ENCODE measurements at places on chromosomes 2 and 18.

DNA sequence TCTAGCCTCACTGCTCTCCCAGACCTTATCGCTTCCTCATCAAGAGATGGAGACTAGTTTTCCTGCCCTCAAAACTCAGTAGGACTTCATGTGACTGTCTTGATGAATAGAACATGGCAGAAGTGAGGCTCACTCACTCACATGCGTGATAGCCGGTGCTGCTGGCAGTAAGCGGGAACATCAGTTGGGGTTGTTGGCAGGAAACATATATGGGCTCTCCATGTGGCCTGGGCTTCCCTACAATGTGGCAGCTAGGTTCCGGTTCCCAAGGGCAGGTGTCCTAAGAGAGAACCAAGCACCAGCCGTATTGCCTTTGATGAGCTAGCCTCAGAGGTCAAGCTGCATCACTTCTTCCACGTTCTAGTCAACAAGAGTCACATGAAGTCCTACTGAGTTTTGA lies 15.2 kb upstream of the FAHD2A start:
- DNase-seq = no peak

DNA sequence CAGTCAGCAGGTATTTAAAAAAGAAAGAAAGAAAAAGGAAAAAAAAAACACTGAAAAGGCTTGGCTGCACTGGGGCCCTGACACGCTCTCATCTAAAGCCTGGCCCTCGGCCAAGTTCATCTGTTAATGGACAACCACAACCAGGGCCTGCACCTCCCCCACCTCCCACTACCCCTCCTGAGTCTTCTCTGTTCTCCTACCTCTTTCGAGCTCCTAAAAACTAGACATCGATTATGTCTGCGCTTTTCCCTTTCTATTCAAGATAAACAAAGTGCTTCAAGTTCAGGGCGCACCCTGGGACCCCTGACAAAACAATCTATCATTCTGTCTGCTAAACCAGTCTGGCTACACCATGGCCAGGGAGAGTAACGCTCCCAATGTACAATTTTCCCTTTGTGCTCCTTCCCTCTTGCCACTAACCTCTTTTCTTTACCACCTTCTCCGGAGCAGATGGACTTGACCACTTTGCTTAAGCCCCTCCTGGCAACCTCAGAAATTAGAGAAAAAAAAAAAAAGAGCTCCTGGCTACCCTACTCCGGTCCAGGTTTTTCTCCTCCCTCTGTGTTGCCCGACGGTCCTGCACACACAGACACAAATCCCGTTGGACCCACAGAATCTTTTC lies 22.7 kb downstream of the BCL11A start:
- DNase-seq = no peak

DNA sequence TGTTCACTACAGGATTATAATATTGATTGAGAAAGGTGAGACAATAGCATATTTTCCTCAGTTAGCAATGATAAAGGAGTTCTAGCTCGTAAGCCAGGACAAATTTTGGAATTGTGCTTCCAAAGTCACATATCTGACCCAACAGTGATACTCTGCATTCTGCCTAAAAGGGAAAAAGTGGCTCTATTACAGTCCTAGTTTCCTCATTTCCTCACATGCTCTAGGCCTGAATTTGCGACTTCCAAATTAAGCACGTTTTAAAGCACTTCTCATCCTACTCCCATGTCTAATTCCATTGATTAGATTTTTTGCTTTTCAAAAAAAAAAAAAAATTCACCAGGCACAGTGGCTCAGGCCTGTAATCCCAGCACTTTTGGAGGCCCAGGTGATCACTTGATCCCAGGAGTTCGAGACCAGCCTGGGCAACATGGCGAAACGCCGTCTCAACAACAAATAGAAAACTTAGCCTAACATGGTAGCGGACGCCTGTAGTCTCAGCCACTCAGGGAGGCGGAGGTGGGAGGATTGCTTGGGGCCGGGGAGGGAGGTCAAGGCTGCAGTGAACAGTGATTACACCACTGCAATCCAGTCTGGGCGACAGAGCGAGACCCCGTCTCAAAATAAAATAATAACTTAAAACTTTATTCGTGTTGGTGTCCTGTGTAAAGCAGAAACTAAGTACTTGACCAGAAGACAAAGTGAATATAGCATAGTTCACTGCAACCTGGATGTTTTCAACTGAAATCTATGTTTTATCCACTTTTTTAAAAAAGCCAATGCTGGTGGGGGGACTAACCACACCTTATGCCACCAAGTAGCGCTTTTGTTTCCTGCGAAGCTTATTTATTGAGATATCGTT lies 1.5 kb downstream of the ESCO1 start:
- DNase-seq = peak; percentile 76

DNA sequence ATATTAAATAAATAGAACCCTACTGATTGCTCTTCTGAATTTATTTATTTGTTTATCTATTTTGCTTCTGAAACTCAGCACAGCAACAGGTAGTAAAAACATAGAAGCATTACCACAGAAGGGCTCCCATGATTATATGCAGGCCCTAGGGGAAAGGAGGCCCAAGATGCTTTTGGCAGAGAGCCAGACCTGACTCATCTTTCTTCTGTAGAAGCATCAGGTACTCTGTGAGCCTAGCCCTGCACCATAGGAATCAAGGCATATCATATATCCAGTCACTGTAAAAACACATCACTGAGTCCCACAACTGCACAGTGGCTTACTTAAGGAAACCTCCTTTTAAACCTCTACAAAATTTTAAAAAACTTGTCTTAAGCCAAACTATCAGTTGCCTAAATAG lies 1.8 kb downstream of the SCN9A start:
- peak; percentile 40 for DNase-seq

- DNase-seq = peak; percentile 7
These were observed 29.3 kb downstream of the MEX3C start for GRCh38 chr18:51168026-51168742.

GRCh38 chr2:185291035-185291647 lies 447.5 kb upstream of the FSIP2 start:
- DNase-seq = no peak

GRCh38 chr2:84694088-84694622 lies 177.9 kb downstream of the DNAH6 start:
- DNase-seq = no peak

DNA sequence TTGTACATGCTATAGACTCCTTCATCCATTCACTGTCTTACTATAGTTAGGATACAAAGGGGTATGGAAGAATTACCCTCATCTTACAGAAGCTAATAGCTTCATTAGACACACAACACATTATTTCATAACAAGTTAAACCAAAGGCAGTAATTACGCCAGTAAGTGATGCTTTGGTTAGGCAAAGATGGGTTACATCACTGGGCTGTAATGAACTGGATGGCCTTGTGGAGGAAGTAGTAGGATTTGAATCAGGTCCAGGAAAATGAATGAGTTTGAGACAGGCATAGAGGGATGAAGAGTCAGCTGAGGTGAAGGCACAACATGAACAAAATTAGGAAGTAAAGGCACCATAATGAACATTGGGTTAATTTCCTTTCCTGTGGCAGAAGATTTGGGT lies 80.1 kb downstream of the SOCS6 start:
- DNase-seq = no peak

- no peak for DNase-seq
These were observed 11.7 kb upstream of the ANKRD53 start for GRCh38 chr2:70966681-70967080.

GRCh38 chr2:132965460-132965859 lies 295.5 kb upstream of the LYPD1 start:
- no peak for DNase-seq

DNA sequence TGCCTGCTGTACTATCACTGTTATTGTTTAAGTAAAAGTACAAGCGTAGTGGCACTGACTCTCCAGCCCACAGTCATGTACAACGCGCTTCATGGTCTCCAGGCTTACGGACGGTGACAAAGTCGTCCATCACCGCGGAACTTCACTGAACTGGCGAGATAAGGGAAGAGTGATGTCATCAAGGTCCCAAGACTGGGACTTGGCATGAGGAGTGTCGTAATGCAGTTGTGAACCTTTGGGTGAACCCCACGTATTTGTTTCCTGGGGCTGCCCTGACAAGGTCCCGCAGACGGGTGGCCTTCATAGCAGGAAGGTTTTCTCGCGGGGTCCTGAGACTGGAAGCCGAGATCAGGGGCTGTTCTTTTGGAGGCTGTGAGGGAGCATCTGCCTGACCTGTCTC lies 17.3 kb downstream of the NFATC1 start:
- no peak for DNase-seq
